ENCODE measurements at places on chromosomes 11 and 22.

GRCh38 chr11:101707477-101707876, 123.7 kb upstream of the TRPC6 start:
- DNase-seq = no peak

DNA sequence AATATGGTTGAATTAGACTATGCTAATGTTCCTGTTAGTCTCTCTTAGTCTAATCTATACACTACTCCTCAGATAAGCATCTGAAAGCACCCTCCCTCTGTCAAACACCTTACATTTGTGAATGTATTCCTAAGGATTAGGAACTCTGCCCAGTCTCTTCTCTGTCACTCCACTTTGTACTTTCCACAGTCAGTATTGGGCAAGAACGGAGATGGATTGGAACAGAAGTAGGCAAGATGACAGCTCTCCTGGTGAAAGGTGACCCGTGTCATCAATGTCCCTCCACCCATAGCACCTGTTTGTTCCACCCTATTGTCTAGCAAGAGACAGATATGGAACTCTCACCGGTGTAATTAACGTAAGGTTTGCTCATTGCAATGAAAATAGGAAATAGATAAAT, 613.8 kb downstream of the CNTN5 start:
- DNase-seq = no peak

DNA sequence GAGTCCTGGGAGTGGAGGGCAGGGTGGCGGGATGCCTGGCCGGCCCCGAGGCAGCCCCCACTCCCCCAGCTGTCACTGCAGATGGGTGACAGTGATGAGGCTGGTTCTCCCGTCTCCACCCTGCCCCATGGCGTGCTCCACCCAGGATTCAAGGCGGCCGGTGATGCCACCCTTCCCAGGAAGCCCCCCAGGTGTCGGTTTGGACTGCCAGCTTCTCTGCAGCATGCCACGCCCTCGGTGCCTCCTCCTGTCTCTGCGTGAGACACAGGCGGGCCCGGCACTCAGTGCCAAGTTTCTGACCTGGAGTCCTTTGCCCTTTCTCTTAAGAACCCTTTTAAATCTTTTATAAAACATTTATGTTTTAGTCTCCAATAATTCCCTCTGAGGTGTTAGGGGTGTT, 71.5 kb downstream of the MPPED1 start:
- no peak for DNase-seq

DNA sequence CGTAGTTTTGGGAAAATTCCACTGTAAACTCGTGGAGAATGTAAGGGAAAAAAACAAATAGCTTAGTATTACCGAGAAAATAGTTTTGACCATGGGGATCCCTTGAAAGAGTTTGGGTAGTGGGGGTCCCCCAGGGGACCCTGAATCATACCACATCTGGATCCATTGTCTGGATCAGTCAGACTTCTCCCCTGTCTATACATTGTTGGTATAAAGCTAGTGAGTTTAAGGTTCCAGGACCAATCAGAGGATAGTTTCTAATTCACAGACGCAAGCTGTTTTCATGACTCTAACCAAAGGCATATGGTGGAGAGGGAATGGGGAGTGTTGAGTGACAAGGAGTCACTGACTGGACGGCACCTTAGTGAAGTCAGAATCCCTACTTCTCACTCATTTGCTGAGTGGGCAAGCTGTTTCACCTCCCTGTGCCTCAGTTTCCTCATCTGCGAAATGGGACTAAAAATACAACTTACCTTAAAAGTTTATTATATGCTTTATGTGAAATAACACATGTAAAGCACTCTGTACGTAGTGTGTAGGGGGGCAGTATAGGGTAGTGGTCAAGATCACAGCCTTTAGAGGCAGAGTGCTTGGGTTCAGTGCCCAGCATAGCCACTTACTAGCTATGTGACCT, 90.2 kb downstream of the TRAF6 start:
- DNase-seq = no peak
